ENCODE measurements at places on chromosomes 5 and 9.
A peak's percentile ranks its signal among the peaks of the same experiment; 100 is the strongest.

DNA sequence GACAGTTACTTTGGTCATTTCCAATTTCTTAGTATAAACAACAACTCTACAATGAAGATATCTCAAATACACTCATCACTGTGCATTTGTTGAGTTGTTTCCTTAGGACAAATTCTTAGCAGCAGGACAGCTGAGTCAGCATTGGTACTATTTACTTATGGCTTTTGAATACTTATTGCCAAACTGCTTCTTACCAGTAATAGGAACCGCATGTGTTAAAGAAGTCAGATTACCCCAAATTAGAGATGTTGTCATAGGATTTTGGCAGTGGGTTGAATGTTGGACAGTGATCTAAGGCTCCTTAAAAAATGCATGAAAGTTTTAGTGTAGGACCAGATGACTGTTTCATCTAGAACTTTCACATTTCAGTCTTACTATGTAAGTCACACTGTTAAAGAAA, 280.1 kb upstream of the DMRT1 start:
- DNase-seq: no peak

GRCh38 chr9:34431667-34432066, 26.7 kb downstream of the FAM219A start:
- no peak for DNase-seq

DNA sequence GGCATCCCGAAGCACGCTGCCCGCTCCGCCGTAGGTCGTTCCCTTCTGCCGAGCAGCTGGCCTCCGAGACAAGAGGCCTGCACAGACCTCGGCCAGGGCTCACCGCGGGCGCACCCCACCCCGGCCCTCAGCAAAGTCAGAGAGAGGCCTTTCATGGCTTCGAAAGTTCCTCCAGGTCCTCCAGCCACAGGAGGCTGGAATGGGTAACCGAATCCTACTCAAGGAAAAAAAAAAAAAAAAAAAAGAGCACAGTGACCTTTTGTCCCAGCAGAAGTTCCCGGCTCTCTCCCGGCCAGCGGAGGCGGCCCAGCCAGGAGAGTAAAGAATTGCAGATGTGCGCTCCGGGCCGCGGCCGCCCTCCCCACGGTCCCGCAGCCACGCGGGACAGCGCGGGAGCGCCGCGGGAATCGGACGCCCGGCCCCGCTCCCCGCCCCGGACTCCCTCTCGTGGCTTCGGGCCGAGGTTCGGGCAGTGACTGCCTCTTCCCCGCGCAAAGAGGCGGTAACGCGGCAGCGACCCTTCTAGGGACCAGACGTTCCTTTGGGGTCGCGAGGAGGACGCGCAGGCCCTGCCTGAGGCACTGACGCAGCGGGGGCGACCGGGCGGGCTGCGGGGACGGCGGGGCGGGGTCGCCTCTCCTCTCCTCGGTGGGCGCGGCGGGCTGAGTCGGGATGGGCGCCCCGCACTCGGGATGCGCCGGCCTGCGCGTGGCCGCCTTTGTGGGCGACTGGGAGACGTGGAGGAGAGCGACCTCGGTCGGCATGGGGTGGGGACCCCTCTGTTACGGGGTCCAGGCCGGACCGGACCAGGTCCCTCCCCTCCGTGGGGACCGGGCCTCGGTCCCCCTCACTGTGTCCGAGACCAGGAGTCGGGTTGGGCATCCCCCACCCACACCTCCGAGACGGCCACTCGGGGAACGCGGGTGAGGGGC, 754 bp downstream of the GFPT2 start:
- DNase-seq: no peak

DNA sequence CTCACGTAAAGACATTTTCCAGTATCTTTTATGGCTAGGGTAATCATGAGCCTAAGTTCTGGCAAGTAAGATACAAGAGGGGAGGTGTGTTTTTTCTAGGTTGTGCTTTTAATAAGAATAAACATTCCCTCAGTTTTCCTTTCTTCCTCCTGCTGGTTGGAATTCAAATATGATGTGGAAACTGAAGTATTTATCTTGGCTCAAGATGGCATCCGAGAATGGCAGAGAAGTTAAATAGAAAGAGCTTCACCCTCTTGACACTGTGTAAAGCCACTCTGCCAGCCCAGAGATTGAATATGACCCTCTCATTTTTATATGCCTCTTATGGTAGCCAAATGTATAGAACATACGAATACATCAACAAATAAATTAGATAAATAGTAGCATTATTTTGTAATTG, 438.4 kb downstream of the ISL1 start:
- DNase-seq: no peak

DNA sequence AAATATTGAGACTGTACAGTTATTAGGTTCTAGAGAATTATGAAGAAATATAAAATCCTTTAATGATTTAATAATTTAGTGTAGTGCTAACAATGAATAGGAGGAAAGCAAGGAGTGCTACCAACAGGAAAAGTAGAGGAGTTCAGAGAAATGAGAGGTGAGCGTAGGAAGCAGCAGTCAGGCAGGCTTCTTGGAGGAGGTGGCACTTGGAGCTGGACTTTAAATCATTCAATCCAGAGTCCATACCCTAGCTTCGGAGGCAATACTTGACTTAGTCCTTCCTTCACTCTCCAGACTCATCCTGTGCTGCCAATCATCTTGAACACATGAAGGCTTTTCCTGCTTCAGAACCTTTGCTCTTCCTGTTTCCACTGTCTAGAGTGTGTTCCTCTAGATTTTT, 254.3 kb downstream of the GRIA1 start:
- no peak for DNase-seq

DNA sequence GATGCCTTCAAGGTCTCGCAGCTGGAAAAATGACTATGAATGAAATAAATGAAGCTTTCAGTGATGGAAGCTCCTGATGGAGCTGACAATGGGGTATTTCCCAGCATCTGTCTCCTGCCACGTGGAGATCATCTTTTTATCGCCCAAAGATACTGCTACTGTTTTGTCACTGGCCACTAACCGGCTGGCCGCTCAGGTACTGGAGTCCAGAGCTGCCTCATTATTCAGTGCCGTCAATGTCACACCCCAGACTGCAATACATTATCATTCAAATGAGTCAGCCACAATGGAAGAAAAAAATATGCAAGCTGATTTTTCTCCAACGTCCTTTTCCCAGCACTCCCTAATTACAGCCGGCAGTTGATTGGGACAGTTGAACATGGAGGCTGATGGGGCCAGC, 280.4 kb downstream of the ZSWIM6 start:
- no peak for DNase-seq

DNA sequence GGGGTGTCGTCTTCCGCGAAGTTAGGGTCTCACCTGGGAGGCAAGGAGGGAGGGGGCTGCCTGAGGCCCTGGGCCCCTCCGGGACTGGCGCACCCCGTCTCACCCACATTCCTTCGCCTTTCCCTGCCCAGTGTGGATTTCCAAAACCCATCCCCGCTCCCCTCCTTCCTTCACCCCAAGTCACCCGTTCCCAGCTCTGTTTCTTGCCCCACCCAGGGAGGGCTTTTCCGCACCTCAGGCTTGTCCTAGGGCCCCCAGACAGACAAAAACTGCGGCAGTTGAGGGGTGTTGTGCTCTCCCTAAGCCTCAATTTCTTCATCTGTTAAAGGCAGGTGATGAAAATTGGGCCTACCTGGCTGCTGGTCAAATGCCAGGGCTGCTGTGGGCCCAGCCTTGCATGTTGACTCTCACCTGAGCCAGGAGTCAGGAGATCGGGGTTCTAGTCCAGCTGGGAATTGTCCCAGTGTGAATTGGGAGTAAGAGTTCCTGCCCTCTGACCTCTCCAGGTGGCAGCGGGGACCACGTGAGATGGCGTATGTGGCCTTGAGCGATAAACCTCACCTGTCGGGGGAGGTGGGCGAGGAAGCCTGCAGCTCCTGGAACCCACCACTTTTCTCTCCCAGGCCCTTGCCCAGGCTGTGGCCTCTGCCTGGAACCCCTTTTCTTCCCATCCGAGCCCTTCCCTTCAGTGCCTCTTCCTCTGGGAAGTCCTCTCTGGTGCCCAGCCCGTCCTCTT, 143.4 kb upstream of the IER5L start:
- no peak for DNase-seq

DNA sequence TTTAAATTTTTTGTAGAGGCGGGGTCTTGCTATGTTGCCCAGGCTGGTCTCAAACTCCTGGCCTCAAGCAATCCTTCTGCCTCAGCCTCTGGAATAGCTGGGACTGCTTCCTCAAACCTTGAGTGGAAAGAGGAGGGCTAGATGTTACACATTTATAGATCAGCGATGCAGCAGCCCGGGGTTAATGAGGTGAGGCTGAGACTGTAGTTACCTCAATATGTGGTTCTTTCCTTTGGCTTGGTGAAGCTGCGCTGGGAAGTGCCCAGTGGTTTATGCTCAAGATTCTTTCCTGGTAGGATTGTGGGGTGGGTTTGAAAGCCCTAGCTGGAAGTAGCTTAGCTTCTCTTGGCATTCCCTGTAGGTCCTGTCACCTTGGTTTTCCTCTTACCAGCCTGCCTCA, 22.5 kb downstream of the ZNF618 start:
- DNase-seq: no peak

- peak; percentile 71 for DNase-seq
Measured at GRCh38 chr9:129838707-129839259, 3.5 kb downstream of the USP20 start.

- no peak for DNase-seq
Measured at GRCh38 chr9:133778336-133779013, 40.3 kb upstream of the SARDH start.

DNA sequence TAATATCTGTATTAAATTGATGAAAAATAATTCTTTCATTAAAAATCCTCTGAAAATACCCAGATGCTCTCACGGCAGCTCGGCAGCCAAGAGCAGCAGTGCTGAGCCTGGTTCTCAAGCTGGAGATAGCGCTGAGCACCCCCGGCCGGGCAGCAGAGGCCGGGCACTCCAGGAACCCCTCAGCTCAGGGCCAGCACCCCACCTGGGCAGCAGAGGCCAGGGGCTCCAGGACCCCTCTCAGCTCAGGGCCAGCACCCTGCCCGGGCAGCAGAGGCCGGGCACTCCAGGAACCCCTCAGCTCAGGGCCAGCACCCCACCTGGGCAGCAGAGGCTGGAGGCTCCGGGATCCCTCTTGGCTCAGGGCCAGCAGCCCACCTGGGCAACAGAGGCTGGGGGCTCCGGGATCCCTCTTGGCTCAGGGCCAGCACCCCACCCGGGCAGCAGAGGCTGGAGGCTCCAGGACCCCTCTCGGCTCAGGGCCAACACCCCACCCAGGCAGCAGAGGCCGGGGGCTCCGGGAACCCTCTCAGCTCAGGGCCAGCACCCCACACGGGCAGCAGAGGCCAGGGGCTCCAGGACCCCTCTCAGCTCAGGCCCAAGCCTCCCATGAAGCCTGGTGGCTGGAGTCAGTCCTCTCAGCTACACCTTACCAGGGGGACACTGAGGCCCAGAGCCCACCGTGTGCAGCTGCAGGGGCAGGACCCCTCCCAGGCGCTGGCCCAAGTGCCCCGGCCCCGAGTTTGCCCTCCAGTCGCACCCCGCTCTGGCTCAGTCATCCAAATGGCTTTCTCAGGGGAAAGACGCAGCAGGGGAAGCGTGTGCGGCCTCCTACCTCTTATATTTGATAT, 21.7 kb downstream of the CLPTM1L start:
- DNase-seq: no peak

GRCh38 chr9:38482918-38483592, 58.8 kb upstream of the IGFBPL1 start:
- no peak for DNase-seq

- no peak for DNase-seq
Measured at GRCh38 chr5:32319392-32319791, 6.7 kb upstream of the MTMR12 start.

GRCh38 chr5:41509399-41510175, 814 bp downstream of the PLCXD3 start:
- DNase-seq: no peak

GRCh38 chr9:89994988-89995613, 390.3 kb downstream of the GADD45G start:
- no peak for DNase-seq

DNA sequence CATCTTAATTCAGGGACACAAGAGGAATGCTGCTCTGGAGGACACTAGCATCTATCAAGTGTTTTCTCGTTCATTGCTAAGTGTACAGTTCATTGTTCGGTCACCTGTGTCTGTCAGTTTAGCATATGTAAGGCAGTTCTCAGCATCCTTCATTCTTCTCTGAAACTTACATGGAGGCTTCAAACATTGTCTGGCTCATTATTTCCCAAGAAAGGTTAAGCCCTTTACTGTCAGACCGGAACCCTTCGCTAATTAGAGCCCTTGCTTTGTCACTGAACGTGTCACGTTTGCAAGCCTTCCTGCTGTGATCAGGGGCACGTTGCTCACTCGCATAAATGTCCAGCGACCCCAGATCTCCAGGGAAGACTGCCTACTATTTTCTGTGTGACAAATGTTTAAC, 62.3 kb upstream of the RIOK2 start:
- no peak for DNase-seq

GRCh38 chr5:74194196-74194595, 446.3 kb downstream of the ENC1 start:
- DNase-seq: no peak

- no peak for DNase-seq
Measured at GRCh38 chr9:81979196-81979595, 9.4 kb upstream of the SPATA31D1 start.

DNA sequence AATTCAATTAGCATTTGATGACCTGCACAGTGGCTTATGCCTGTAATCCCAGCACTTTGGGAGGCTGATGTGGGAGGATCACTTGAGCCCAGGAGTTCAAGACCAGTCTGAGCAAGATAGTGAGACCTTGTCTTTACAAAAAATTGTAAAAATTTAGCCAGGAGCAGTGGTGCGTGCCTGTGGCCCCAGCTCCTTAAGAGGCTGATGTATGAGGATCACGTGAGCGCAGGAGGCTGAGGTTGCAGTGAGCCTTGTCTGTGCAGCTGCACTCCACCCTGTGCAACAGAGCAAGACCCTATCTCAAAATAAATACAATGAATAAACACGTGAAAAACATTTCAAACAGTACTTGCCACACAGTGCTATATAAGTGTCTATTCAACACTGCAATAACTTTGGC, 4.2 kb downstream of the ABCA1 start:
- no peak for DNase-seq

DNA sequence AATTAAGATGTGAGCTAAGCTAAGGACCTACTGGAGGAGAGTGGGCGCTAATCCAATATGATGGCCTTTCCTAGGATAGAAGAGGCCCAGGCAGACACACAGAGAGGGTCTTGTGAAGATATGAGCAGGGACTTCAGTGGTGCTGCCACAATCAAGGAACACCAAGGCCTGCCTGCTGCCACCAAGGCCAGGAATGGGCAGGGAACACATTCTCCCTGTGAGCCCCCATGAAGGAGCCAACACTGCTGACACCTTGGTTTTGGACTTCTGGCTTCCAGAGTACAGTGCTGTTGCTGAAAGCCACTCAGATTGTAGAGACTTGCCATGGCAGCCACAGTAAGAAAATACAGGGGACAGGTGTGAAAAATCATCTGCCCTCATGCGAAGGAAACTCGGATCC, 73.1 kb upstream of the IRX1 start:
- no peak for DNase-seq
